ENCODE measurements at places on chromosomes 6 and 20.

DNA sequence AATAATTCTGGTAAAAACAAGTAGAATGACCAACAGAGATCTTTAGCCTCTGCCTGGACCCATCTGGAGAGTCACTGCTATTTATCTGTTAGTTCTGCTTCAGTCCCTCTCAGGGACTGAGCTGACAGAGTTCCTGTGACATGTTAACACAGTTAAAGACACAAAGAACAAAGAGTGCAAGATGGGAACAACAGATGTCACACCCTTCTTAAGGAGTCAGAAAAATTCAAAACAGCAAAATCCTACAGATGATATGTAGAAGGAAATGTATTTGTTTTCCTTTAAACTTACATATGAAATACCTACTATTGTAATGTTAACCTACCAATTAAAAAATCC, 102.2 kb downstream of the FYN start:
- no peak for DNase-seq

DNA sequence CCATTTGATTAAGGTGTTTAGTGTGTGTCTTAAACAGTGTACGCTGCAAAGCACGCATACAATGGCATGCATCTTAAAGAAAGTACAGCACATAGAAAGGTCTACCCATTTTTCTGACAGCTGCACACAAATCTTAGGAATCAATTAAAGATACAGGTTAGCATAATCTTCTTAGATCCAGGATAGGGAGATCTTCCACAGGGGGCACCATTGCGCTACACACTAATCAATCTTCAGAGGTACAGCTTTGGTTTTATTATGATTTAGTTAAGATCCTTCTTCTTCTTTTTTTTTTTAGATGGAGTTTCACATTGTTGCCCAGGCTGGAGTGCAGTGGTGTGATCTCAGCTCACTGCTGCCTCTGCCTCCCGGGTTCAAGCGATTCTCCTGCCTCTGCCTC, 63.7 kb upstream of the BEND3 start:
- no peak for DNase-seq

GRCh38 chr6:121465101-121465500, 29.7 kb downstream of the GJA1 start:
- DNase-seq: no peak

DNA sequence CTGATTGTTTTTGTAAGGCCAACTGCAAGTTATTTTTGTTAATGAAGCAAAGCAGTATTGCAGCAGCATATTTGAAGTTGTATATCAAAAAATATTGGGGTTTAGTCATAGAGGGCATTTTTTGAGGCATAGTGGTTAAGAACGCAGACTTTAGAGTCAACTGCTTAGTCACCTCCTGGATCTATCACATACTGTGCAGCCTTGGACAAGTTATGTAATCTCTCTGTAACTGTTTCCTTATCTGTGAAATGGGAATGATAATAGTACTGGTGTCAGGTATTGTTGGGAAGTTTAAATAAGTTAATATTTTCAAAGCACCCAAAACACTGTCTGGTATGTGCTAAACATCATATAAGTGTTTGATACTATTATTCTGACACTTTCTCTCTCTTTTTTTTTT, 27.2 kb upstream of the EFHC1 start:
- no peak for DNase-seq

DNA sequence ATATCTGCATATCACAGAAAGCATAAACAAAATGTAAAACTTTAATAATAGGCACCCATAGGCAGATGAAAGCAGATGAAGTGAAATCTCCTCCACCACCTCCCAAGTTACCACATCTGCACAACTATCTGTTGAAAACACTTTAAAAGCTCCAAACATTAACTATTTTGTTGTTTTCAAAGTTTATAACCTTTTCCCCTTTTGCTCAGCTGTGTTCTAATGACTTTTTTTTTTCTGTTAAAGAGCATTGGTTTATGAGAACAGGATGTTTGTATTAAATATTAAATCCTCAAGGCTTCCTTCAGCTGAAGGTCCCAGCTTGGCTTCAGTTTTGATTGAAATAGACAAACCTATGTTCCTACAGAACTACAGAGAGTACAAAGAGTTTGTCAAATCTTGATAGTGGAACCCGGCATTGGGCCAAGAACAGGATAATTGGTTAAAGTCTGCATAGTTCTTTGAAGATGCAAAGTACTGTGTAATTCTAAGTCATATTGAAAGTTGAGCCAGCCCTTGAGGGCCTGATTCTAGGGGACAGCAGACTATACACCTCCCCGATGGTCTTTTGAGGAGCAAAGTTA, 255.1 kb upstream of the JAG1 start:
- no peak for DNase-seq

DNA sequence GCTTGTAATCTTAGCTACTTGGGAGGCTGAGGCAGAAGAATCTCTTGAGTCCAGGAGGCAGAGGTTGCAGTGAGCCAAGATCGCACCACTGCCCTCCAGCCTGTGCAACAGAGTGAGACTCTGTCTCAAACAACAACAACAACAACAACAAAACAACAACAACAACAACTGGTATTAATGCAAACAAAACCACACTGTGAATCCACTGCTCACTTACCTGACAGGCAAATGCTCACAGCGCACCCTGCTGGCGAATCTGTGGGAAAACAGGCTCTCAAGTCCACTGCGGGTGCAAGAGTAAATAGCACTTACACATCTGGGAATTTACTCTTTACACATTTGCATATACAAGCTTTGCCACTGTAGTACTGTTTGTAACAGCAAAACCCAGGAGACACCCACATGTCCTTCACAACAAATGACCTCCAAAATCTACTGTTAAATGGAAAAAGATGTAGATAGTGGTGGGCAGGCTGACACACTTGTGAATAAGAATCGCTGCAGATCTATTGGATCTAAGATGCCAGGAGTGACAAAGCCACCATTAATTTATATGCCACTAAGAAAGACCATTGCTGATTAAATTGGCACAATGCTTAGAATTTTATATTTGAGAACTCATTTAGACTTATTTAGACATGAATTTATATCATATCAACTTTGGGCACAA, 29.3 kb downstream of the NSFL1C start:
- DNase-seq: peak; percentile 87

- DNase-seq: no peak
Measured at GRCh38 chr6:69696273-69696672, 100.5 kb downstream of the LMBRD1 start.

- no peak for DNase-seq
Measured at GRCh38 chr6:137827411-137827940, 39.6 kb upstream of the TNFAIP3 start.

GRCh38 chr6:156613996-156614395, 163.2 kb upstream of the ARID1B start:
- no peak for DNase-seq

GRCh38 chr20:8190043-8190880, 58.2 kb downstream of the PLCB1 start:
- no peak for DNase-seq

DNA sequence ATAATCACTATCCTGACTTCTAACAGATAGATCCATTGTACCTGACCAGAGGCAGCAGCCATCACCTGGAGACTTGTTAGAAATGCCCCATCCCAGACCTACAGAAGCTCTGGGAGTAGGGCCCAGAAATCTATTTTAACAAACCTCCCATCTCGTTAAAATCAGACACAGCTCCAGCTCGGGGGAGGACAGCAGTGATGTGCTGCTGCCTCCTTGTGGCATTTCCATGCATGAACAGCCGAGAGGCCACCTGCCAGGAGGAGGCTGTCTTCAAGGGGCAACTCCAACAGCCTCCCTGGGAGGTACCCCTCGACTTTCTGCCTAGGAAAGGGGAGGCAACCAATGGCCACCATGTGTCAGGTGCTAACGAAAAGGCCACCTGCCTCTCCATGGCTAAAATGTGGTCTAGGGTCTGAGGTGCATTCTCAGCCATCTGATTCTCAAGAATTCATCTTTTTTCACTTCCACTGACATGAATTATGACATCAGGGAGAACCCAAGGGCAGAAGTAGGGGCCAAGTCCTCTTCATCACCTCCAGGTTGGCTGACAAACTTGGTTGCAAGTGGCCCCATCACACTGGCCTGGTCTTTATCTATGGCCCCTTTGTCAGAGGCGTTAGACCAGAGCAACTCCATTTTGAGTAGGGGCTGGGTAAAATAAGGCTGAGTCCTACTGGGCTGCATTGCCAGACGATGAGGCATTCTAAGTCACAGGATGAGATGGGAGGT, 12.2 kb upstream of the KCNK15 start:
- no peak for DNase-seq

DNA sequence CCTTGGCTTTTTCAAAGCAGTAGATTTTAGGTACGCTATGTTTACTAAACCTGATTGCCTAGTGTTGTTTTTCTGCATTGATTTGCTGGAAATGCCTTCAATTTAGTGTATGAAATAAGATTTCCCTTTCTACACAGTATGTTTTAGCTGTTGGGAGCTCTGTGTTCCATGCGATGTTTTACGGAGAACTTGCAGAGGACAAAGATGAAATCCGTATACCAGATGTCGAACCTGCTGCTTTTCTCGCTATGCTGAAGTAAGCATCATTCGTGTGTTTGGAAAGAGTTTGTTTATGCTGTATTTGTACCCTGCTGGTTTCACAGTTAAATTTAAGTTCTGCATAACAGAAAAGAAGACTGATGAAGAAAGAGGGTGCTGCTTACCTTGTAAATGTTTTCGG, 1.9 kb downstream of the BTBD3 start:
- no peak for DNase-seq

GRCh38 chr6:168951217-168951616, 302.4 kb downstream of the THBS2 start:
- DNase-seq: no peak

DNA sequence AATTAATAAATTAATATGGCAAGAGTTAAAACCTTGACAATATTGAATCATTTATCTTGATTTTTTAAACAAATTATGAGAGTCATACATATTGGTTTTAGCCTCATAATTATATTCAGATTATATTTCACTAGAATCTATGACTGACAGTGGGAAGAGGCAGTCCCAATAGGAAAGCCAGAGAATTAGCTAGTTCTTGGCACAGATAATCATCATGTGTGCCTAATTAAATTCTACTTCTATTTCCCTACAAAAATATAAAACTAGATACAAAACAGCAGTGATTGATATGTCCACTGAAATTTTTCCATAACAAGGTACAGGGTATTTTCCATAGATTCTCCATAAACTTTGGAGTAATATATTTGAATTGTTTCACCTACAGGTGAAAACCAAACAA, 38.6 kb downstream of the COL9A1 start:
- no peak for DNase-seq

GRCh38 chr6:119043783-119044182, 34.7 kb downstream of the FAM184A start:
- no peak for DNase-seq

DNA sequence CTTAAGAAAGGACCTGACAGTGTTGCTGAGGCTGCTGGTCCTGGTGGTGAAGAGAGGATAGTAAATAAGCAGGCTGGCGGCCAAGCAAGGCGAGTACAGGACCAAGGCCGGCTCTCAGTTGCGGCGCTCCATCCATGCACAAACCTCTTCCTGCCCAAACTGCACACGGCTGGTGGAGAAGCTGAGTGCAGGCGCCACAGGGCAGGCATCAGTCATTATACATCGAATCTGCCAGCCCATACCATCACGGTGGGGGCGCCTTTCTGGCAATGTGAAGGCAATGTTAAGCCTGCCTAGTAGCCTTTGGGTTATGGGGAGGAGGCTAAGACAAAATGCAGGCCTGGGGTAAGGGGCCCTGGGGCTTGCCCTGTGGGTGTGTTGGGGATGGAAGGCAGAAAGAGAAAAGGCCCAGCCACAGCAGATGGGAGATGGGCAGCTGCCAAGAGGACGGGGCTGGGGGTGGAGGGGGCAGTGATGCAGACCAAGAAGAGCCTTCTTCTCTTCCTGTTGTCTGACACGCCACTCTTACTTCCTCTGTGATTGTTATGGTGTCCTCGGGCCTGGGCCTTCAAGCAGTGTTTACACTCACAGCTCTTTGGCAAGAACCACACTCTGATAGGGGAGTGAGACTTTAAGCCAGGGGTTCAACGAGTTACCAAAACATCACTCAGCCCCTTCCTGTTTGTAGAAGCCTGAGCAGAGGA, 20.3 kb upstream of the KCNK16 start:
- DNase-seq: no peak

GRCh38 chr6:34865107-34865506, 22.7 kb downstream of the TAF11 start:
- DNase-seq: no peak

DNA sequence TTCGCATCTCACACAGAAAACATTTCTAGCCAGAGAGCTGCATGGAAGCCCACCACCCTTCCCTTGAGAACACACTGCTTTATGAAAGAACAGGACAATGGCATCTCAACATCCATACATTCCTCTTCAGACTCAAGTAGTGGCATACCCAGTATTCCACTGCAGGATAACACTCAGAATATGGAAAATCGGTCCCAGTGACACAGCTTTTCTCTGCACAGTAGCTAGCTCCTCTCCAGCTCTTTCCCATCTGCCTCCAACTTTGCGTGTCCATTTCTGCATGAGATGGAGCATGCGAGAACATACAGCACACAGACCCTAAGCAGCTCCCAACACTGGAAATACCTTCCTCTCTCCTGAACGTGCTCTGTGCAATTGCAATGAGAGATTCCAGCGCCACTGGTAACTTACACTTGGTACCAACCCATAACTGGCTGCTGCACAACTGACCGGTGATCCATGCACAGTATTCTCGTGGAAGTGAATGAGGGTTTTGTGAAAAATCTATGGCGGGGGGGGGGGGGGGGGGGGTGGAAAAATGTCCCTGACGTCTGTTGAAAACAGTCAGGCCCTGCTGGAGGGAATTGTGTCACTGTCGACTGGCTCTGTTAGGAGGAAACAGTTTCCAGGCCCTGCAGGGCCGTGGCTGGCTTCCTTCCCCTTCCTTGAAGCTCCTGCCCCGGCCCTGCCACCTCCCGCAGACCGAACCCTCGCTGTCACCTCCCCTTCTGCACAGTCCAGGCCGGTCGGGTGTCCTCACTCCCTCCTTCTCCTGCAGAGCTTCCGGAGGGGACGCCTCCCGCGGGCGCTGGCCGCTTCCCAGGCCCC, 265.9 kb upstream of the QKI start:
- no peak for DNase-seq

DNA sequence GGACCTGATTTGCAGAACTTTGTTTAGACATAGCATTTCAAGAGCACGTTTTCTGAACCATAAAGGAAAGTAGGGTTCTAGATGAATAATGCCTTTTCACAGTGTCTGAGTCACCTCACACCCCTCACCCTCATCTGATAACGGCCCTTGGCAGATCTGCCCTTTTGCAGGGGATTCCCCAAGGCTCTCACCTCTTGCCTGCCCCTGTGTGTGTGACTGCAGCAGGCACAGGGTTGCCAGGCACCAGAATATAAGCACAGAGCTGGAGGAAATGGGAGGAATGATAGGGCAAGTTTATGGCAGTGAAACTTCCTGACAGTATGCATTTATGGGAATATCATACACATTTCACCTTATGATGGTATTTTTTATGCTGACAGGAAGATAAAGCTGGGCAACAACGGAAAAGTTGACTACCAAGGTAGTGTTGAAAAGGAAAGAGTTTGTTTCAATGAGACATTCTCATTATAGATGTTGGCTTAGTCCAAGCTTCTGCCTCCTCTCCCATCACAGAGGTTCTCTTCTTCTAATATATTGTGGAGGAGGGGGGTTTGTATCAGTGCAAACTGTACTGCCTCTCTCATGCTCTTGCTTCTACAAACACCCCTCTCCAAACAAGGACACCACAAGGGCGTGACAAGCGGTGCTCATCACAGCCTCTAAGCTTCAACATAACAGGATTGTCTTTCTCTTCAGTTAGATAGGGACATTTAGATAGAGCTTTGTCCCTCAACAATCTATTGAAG, 101.5 kb upstream of the BACH2 start:
- peak; percentile 90 for DNase-seq

- DNase-seq: no peak
Measured at GRCh38 chr20:41177636-41178035, 40.3 kb downstream of the PLCG1 start.

- DNase-seq: no peak
Measured at GRCh38 chr6:41524634-41525011, 21.6 kb upstream of the FOXP4 start.

- DNase-seq: no peak
Measured at GRCh38 chr6:166998256-166999144, 697 bp upstream of the CEP43 start.

All from hematopoietic multipotent progenitor cell (in vitro differentiated cells).